Activated CD4-positive, alpha-beta memory T cell treated with anti-CD3 and anti-CD28 coated beads, Interleukin-2, amount 10 ng/mL, durations not matched to agents 7 days and 5 days (primary cell): ENCODE measurements at places on chromosomes 11 and 22.

DNA sequence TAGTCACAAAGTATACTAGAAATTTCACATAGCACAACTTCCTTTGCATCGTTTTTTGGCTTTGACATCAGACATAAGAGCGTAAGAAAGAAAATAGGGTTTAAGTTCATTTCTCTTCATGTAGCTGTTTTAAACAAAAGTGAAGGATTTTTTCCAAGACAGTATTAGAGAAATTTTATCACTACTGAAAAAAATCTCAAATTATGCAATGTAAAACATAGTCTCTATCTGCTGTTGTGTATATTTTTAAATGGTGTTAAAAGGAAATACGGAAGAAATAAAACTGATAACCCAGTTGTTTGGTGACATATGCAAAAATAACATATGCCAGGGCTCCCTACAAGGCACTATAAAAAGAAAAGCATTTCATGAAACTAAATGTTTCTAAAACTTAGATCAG is 1449.4 kb downstream of the LRRC4C start:
- DNase-seq: no peak

DNA sequence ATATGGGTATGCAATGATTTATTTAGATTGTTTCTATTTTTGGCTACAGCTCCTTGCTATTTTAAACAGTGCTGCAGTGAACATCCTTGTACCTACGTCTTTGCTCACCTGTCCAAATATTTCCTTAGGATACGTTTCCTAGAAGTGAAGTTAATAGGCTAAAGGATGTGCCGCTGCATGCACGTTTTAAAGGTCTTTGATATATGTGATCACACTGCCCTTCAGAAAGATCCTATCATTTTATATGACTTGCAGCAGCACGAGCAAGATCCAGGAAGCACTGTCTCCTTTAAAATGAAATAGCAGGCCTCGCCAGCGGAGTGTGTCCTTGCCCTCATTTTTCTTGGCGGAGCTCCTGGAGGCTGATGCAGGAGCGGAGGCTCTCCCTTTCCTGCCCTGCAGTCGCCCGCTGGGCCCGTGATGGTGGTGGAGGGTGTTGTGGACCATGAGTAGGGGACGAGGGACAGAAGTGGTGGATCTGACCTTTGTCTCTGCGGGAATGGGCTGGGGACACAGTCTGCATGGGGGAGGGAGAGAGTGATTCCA is 19.4 kb downstream of the RPS6KA4 start:
- DNase-seq: no peak

- no peak for DNase-seq
Measured at GRCh38 chr22:39089928-39090327, 7.1 kb upstream of the APOBEC3H start.

GRCh38 chr11:97028836-97029406 is 639.1 kb downstream of the JRKL start:
- no peak for DNase-seq

DNA sequence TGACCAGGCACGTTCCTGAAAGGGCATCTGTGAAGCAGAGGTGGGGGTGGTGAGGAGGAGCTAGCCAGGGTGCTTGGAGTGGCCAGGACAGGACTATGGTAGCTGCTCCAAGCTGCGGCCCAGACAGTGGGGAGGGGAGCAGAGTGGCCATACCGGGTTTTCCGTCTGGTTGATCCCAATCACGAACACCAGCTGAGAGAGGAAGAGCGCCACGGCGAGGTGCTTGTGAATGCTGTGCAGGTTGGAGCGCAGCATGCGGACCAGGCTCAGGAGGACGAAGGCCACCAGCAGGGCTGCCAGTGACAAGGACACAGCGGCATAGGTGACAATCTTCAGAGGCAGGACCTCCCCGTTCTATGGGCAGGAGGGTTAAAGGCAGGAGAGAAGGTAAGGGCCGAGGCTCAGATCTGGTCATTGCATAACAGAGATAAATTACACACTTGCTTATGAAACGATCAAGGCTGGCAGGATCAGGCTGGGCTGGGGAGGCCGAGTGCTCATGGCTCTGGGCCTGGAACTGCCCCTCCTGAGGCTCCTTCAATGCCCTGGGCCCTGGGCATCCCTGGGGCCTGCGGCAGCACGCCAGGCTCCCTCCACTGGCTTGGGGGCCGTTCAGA is 41.5 kb downstream of the TRMU start:
- DNase-seq: no peak

- no peak for DNase-seq
Measured at GRCh38 chr11:123180166-123180565, 14.9 kb downstream of the CLMP start.

- no peak for DNase-seq
Measured at GRCh38 chr11:59164028-59164427, 7.9 kb upstream of the DTX4 start.

- DNase-seq: no peak
Measured at GRCh38 chr11:35250192-35250591, 111.2 kb downstream of the CD44 start.

DNA sequence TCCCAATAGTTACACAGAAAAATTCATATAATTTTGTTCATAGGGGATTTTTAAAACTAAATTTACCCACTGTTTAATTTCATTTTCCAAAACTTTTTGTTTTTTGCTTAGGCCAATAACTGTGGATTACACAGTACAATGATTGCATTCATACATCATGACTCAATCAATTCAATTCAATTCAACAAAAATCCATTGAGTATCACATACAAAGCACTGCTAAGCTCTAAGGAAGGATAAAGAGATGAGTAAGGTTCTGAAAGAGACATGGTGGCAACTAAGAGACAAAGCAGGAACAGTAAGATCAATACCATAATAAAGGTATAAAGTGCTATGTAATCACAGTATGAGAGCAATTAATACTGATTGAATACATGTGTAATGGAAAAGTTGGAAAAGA is 9.4 kb upstream of the LAYN start:
- DNase-seq: no peak

DNA sequence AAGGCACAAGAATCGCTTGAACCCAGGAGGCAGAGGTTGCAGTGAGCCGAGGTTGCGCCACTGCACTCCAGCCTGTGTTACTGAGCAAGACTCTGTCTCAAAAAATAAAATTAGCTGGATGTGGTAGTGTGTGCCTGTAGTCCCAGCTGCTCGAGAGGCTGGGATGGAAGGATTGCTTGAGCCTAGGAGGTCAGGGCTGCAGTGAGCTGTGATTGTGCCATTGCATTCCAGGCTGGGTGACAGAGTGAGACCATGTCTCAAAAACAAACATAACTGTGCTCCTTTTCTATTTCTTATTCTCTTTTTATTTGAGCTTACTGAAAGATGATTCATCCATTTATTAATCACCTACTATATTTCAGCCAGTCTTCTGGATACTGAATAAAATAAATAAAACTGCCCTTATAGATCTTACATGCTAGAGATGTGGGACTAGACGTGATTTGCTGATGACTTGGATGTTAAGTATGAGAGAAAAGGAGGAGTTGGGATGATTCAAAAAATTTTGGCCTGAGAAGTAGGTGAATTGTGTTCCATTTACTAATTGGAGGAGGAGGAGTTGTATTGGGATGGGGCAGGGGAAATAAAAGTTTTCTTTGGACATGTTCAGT is 18.0 kb downstream of the PAAF1 start:
- no peak for DNase-seq

GRCh38 chr22:20135265-20135664 is 3.7 kb downstream of the ZDHHC8 start:
- DNase-seq: no peak

GRCh38 chr11:69317401-69318092 is 23.6 kb downstream of the MYEOV start:
- DNase-seq: no peak

DNA sequence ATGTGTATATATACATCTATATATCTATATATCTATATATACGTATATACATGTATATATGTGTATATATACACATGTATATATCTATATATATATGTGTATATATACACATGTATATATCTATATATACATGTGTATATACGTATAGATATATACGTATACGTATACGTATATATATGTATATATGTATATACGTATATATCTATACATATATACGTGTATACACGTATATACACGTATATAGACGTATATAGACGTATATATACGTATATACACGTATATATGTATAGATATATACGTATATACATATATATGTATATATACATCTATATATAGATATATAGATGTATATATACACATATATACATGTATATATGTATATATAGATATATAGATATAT is 25.1 kb upstream of the CAPRIN1 start:
- DNase-seq: no peak

GRCh38 chr11:35688023-35688422 is 25.4 kb downstream of the TRIM44 start:
- no peak for DNase-seq

DNA sequence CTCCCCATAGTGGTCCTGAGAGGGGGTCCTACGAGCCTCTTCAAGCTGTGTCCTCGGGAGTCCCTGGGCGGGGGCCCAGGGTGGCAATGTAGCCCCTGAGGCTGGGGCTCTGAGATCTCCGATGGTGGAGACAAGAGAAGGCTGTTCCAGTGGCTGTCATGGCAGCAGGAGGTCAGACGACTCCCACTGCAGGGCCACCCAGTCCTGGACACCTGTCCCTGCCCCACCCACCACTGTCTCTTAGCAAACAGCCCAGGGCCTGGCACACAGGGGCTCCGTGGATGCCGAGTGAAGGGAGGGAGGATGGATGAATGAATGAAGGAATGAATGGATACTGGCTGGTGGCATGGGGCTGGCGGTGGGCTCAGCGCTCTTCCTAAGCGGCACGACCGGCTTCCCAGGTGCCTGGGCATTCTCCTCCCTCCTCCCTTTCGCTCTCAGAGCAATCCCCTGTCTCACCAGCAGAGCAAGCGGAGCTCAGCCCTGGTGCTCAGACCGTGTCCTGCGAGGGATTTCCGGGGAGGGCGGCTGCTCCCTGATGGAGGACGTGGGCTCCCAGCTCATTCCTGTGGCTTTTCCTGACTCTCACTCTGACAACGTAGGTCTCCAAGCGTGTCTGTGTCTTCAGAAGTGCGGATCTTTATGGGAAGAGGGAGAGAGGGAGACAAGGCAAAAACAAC is 1272.6 kb downstream of the BRD1 start:
- DNase-seq: no peak

DNA sequence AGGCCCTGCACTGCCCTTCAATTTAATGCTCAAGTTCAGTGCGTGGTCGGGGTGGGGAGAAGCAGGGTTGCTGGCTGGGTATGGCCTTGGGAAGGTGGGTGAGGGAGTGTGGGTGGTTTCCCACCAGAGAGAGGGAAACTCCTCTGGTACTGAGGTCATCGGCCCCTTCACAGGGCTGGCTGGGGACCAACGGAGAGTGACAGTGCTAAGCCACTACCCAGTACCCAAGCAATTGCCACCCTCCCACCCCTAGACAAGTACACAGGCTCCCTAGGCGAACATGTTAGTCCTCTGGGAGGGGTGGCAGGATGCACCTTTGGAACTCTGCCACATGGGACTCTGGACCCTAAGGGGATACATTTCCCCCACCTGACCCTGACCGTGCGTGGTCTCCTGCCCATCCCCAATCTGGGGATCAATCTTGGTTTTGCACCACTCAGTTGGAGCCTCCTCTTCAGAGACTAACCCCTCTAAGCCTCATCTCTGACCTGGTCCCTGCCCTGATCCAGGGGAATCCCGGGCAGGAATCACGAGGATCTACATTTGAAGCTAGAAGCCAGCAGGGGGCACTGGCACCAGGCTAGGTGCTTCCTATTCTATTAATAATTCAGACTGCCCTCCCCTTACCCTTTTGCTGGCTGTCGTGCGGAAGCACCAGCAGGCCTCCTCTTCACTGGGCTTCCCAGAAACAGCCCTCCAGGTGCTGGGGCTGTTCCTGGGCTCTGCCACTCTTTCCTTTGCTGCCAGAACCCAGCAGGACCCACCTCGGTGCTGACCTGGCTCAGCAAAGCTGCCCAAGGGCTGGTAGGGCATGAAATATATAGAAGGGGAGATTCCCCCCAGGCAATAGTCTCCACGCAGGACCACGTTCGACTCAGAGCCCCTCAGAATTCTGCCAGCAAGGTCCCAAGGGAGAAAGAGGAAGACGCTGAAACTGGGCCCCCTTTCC is 377.7 kb downstream of the TENM4 start:
- no peak for DNase-seq

- DNase-seq: no peak
Measured at GRCh38 chr11:74691755-74692154, 39.5 kb downstream of the CHRDL2 start.

- DNase-seq: no peak
Measured at GRCh38 chr11:84909740-84910139, 717.4 kb downstream of the DLG2 start.

DNA sequence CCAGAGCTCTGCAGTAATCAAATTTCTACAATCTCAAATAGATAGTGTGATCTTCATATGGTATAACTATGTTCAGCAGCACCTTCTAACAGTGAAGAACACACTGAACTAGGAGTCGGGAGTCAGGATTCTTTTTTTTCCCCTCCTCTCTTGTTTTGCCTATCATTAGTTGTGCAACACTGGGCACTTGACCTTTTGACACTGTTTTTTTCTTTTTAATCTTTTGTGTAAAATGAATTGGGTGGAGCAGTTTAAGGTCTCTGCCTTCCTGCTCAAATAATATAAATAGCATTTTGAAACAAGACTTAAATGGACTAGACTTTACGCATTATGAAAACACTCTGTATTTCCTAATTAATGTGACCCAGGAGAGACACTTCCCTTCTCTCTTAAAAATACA is 39.7 kb downstream of the CTSC start:
- no peak for DNase-seq

- DNase-seq: no peak
Measured at GRCh38 chr11:132909021-132909606, 623.2 kb downstream of the OPCML start.

- DNase-seq: no peak
Measured at GRCh38 chr22:45907378-45907777, 69.6 kb downstream of the WNT7B start.

DNA sequence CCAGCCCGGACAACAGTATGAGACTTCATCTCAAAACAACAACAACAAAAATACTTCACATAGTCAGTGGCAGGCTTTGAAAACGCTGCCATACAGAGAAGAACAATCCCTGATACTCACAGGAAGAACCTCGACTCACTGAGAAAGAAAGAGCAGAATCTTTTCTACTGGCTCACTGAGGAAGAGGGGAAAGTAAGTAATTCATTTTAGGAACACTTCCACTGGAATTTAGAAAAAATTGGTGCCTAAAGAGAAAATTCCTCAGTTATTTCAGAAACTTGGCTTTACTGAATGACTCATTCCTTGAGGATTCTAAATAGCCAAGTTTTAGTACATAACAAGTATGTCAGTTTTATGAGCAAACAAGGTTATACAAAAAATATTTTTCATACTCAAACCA is 12.3 kb downstream of the NARS2 start:
- no peak for DNase-seq
